Osteoblast (primary cell): ENCODE measurements at places on chromosomes 16 and 17. TPM values are rescaled to one million over a fixed set of nuclear protein-coding genes. Genes with fewer than 3 reads are reported as not detected.

GRCh38 chr17:79393358-79394052 lies 217.3 kb downstream of the RBFOX3 start:
- peak; percentile 99 for DNase-seq

DNA sequence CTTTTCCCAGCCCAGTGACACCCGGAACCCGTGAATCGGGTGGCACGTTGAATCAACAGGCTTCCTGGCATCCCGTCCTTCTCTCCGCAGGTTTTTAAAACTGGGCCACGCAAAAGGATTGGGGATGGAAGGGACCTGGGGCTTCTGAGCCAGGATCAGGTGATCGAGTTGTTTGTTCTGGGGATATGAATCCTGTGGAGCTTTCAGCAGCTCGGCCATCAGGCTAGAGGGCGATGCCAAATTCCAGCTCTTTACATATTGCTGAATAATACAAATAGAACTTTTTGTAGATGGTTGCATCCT lies 473 bp downstream of the SUPT6H start:
- no peak for DNase-seq

DNA sequence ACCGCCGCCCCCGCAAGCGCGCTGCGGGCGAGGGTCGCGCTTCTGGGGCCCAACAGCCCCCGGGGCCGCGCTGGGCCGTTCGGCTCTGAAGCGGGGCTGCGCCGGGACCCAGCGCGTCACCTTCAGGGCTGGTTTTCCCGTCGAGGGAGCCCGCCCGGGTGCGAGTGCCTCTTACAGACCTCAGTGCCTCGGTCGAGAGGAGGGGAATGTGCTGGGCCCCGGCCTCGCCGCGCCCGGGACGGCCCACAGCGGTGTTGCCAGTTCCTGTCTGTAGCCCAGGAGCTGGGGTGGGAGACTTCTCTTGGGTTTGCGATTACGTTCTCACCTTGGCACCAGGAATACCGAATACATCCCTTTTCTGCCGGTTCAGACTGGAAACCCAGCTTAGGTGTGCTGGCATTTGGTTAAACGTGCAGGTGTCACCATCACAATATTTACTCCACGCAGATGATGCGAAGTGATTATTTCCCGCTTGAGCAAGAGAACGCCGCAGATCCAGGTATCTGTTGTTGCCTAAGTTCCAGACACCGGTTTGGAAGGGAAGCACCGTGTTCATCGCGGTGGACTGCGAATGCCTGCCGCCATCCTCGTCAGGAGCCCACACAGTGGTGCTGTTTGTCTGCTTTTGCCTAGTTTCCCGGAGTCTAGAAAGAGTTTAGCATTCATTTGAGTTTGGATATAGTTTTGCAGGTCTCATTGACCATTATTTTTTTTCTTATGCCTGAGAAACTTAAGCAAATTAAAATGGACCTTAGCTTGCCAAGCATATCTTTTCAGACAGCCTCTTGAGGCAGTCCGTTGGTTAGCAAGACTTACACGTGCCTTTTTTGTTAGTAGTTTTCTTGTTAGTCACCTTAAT lies 914 bp downstream of the MAP1LC3B start:
- DNase-seq: peak; percentile 89

TBX2 gene
- total RNA-seq: 10.3 and 11.6 TPM in 2 replicates

DNA sequence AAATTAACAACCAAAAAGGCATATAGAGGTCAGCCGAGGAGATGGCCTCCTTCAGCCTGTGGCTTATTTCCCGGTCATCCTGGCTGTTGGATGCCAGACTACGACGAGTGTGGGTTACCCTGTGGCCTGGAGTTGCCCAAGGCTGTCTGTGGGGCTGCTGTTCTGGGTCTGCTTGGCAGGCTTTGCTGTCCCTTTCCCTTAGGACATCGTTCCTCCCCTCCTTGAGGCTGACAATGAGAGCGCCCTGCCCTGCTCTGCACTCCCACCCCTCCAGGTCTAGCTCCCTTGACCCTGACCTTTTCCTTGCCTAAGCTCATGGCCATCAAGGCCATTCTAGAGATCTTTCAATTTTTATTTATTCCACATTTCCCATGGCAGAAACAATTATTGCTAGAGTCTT lies 1.9 kb upstream of the CBFB start:
- no peak for DNase-seq
